ENCODE measurements at places on chromosomes 6 and 20.
A peak's percentile ranks its signal among the peaks of the same experiment; 100 is the strongest.

DNA sequence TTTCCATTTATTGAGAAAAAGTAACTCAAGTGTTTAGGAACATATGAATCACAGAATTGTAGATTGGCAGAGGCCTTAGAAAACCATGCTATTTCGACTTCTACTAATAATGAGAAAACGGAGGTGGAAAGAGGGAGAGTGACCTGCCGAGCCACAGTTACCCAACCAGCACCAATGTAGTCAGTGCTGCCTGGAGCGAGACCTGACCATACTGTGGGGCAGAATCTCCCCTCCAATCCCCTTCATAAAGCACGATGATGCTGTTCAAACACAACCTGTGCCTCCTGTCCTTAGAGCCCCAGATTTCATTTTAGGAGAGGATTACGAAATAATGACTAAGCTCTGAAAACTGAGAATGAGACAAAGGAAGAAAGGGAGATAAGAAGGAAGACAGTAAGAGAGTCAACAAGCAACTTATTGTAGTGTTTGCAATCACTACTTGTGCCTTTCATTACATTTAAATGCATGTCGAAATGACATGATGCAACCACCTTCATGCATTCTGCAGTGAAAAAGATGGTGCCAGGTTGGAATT is 70.6 kb downstream of the ATXN1 start:
- peak; percentile 59 for DNase-seq

DNA sequence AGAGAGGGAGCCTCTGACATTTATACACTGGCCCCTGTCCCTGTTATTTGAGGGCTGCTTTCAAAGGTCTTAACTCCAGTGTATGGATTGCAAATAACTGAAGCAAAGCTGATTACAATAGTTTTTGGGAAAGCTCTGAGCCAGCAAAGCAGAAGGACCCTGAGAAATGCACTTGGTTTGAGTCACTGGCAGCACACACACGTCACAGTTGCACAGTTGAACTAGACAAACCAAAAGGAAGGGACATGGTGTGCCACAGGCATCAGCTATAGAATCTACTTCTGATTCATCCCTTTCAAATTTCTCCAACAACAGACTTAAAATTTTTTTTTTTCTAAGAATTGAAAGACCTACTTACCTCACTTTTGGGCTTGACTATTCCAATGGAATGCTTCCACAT is 56.4 kb downstream of the SNRNP48 start:
- peak; percentile 67 for DNase-seq

GRCh38 chr6:110731196-110731595 is 84.1 kb downstream of the CDK19 start:
- peak; percentile 48 for DNase-seq

- no peak for DNase-seq
Observed at GRCh38 chr20:57256205-57256604, 10.2 kb downstream of the BMP7 start.

GRCh38 chr6:141464490-141464889 is 668.2 kb upstream of the GJE1 start:
- DNase-seq, result peak; percentile 49

GRCh38 chr6:118212451-118213173 is 305.5 kb downstream of the SLC35F1 start:
- no peak for DNase-seq
